ENCODE measurements at places on chromosomes 7 and 10. TPM values are rescaled to one million over a fixed set of nuclear protein-coding genes. Genes with fewer than 3 reads are reported as not detected.
A peak's percentile ranks its signal among the peaks of the same experiment; 100 is the strongest.

GRCh38 chr7:123747620-123748141 is 1.1 kb downstream of the WASL start:
- H3K27ac ChIP-seq = peak overlapping the region; percentile 89
- no peaks in the 10 kb centered on the region for H3K27me3 ChIP-seq
- peaks cover 10% of the 10 kb centered on the region for H3K36me3 ChIP-seq
- peak overlapping the region; percentile 83 for H3K4me3 ChIP-seq
- DNase-seq = peak; percentile 57

DNA sequence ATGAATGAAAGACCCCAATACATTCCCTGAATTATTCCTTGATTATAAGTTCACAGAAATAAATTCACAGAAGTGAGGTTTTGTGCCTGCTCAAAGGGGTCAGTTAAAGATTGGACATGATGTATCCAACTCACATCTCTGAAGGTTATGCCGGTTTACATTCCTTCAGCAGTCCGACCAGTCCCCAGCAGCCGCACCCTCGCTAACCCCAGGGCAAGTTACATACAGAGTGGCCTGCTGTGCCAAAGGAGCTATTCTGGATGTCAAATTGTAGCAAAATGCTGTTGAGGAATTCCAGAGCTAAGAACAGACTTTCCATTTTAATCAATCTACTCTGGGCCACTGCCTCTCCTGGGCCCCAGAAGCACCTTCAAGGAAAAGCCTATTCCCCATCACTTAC is 20.3 kb downstream of the PSAP start:
- no peak for DNase-seq
- H3K27me3 ChIP-seq = no peaks in the 10 kb centered on the region
- peaks cover 11% of the 10 kb centered on the region for H3K4me1 ChIP-seq
- peaks cover 28% of the 10 kb centered on the region for H3K36me3 ChIP-seq

GRCh38 chr7:1673581-1674118 is 3.6 kb downstream of the ELFN1 start:
- no peak overlapping the region for H3K4me3 ChIP-seq
- peaks cover 3% of the 10 kb centered on the region for H3K4me1 ChIP-seq

DNA sequence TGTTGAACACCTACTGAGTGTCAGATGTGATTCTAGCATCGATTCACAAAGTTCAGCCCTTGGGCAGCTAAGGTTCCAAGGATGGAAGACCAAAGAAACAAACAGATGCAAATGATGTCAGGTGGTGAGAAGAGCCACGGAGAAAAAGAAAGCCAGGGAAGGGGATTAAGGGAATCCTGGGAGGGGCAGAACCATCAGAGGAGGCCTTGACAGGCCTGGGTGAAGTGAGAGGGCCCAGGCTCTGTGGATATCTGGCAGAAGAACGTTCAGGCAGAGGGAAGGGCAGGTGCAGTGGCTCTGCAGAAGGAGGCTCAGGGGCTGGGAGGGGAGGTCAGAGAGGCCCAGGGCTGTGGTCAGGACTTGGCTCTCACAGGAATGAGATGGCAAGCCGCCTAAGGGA is 90.4 kb downstream of the C10orf105 start:
- H3K36me3 ChIP-seq = no peaks in the 10 kb centered on the region
- H3K4me3 ChIP-seq = no peak overlapping the region
- no peak for DNase-seq
- no peaks in the 10 kb centered on the region for H3K27me3 ChIP-seq
- no peak overlapping the region for H3K27ac ChIP-seq
- no peaks in the 10 kb centered on the region for H3K4me1 ChIP-seq

GRCh38 chr10:74342991-74343390 is 192.0 kb downstream of the ADK start:
- DNase-seq = no peak
- H3K4me1 ChIP-seq = peaks cover 2% of the 10 kb centered on the region
- H3K4me3 ChIP-seq = no peak overlapping the region
- no peak overlapping the region for H3K27ac ChIP-seq
- peaks cover 50% of the 10 kb centered on the region for H3K36me3 ChIP-seq

DNA sequence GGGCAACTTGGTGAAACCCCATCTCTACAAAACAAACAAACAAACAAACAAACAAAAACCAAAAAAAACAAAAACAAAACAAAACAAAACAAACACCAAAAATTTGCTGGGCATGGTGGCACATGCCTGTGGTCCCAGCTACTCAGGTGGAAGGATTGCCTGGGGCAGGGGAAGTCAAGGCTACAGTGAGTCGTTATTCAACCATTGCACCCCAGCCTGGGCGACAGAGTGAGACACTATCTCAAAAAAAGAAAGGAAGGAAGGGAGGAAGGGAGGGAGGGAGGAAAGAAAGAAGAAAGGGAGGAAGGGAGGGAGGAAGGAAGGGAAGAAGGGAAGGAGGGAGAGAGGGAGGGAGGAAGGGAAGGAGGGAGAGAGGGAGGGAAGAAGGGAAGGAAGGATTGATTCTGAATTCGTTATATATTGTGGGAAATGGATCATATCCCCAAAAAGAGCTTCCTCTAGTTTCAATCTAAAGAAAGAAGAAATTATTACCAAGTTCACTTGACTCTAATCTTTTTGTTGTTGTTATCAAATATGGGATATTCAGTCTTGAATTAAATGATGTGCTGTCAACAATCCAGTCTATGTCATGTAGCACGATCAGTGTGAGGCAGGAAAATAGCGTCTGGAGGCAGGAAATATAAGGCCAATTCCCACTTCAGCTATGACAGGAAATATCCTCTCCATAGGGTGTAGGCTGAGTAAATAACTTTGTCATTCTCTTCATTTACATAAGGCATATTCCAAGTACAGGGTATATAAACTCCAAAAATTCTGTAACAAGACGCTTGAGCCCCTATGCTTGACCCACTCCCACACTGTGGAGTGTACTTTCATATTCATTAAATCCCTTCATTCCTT is 26.2 kb upstream of the TRIM24 start:
- H3K36me3 ChIP-seq = no peaks in the 10 kb centered on the region
- no peak for DNase-seq
- no peaks in the 10 kb centered on the region for H3K27me3 ChIP-seq
- H3K4me1 ChIP-seq = no peaks in the 10 kb centered on the region
- no peak overlapping the region for H3K4me3 ChIP-seq

- no peak for DNase-seq
- no peak overlapping the region for H3K4me3 ChIP-seq
- H3K27ac ChIP-seq = peak overlapping the region; percentile 27
- peaks cover 26% of the 10 kb centered on the region for H3K36me3 ChIP-seq
- H3K27me3 ChIP-seq = no peaks in the 10 kb centered on the region
Observed at GRCh38 chr7:35648367-35648766, 46.6 kb downstream of the HERPUD2 start.

GRCh38 chr7:90828601-90829000 is 232.5 kb downstream of the CDK14 start:
- H3K27me3 ChIP-seq = no peaks in the 10 kb centered on the region
- H3K4me1 ChIP-seq = no peaks in the 10 kb centered on the region
- no peak overlapping the region for H3K4me3 ChIP-seq

DNA sequence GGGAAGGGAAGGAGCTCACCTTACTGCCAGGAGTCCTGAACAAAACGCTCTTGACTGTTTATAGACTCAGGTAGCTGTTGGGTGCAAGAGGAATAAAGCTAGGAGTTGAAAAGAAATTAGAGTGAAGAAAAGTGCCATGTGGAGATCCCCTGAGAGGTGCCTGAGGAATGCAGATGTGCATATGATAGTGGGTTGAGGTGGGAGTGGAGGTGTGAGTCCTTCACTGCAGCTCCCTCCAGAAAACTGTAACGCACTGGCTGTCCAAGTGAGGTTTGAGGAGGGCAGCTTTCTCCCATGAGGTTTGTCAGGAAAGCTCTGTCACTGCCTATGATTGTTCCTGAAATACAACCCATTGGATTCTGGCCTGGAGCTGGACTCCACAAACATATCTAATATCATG is 904.8 kb upstream of the POT1 start:
- H3K27ac ChIP-seq = no peak overlapping the region
- no peak for DNase-seq
- no peak overlapping the region for H3K4me3 ChIP-seq

GRCh38 chr10:88194041-88194887 is 330.8 kb downstream of the PTEN start:
- H3K36me3 ChIP-seq = no peaks in the 10 kb centered on the region
- H3K27ac ChIP-seq = peak overlapping the region; percentile 58
- H3K4me3 ChIP-seq = no peak overlapping the region
- H3K27me3 ChIP-seq = no peaks in the 10 kb centered on the region
- peaks cover 36% of the 10 kb centered on the region for H3K4me1 ChIP-seq
- peak; percentile 48 for DNase-seq

DNA sequence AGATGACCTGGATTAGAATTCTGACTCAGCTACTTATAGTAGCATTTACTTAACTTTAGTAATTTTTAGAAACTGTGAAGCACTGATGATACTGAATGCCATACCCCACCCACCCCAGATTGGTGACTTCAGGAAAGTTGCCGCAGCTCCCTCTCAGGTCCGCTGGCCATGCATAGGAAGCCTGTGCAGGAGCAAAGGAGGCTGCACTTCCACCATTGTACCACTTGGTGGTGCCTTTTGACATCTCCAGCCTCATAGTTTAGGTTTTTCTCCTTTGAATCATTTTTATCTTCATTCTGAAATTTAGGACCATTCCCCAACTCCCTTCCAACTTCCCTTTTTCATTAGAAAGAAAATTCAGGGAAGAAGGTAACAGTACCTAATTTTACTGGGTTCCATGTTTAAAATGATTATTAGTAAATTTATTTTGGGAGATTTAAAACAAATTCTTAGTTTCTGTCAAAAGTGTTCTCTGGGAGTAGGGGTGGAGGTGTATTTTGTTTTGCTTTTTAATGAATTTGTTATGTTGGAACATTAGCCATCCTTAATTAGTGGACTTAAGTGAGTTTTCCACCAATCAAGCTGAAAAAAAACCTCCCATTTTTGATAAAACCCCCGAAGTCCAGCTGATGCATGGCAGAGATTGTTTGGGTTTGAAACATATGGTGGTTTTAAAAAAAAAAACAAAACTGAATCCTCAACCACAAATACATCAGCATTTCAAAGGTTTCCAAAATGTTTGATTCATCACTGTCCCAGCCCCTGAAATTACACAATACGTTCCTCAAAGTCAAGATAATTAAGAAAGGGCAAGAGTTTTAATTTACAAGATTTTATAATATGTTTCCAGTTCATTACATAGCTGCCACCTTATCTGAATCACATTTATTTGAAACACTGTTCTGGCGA is 109.6 kb downstream of the WNT2 start:
- peak; percentile 67 for DNase-seq
- no peak overlapping the region for H3K27ac ChIP-seq
- H3K27me3 ChIP-seq = no peaks in the 10 kb centered on the region
- H3K4me3 ChIP-seq = no peak overlapping the region

DNA sequence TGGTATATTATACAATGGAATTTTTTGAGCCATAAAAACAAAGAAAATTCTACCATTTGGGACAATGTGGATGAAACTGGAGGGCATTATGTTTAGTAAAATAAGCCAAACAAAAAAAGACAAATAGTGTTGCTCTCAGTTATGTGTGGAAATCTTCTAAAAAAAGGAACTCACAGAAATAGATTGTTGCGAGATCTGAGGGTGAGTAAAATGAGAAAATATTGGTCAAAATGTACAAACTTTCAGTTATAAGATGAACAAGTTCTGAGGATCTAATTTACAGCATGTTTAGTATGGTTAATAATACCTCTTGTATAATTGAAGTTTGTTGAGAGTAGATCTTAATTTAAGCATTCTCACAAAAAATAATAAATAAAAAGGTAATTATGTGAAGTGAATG is 291.2 kb downstream of the KIF20B start:
- DNase-seq = no peak
- no peak overlapping the region for H3K27ac ChIP-seq
- H3K27me3 ChIP-seq = no peaks in the 10 kb centered on the region
- H3K36me3 ChIP-seq = no peaks in the 10 kb centered on the region
- H3K4me3 ChIP-seq = no peak overlapping the region
- H3K4me1 ChIP-seq = no peaks in the 10 kb centered on the region

DNA sequence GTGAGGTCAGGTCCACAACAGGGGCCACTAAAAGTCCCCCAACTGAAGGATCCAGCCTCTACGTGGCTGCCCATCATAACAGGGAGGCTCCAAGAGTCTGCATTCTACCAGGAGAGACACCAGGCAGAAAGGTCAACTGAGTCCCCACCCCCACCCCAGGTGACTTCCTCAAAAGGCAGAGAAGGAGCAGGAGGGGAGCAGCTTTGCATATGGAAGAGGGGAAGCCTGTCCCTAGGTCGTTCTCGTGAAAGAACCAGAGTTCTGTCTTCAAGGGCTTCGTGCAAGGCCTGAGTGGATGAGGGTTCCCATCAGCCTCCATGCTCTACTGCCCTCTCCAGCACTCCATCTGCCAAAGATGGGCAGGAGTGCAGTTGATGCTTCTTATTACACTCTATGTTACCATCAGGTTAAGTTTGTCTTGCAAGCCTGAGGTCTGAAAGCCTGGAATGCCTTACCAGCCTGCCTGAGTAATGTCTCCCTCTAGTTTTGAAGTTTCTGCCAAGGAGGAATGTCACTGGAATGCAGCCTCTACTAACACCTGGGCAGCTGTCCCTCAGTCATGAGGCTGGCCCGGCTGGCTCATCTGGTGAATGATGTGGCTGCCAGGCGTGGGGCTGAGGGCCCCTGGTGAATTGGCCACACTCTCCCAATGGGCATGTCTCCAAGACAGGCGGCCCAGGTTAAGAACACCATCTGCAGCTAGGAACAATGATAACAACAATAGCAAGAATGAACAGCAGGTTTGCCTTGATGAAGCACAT is 54.3 kb upstream of the SMNDC1 start:
- DNase-seq = no peak
- H3K27me3 ChIP-seq = no peaks in the 10 kb centered on the region
- H3K4me3 ChIP-seq = no peak overlapping the region
- peaks cover 77% of the 10 kb centered on the region for H3K4me1 ChIP-seq

The PKD2L1 gene
- total RNA-seq = not detected

The TFEC gene
- not detected for total RNA-seq

The FAM3C gene
- 19.1 TPM for total RNA-seq

The IRF5 gene
- 6.5 TPM for total RNA-seq

The CPA5 gene
- 0.88 TPM for total RNA-seq

The CRPPA gene
- total RNA-seq = 1.6 TPM

Data from activated CD8-positive, alpha-beta T cell treated with anti-CD3 and anti-CD28 coated beads for 36 hours (primary cell).